ENCODE measurements at places on chromosomes 4 and X.

DNA sequence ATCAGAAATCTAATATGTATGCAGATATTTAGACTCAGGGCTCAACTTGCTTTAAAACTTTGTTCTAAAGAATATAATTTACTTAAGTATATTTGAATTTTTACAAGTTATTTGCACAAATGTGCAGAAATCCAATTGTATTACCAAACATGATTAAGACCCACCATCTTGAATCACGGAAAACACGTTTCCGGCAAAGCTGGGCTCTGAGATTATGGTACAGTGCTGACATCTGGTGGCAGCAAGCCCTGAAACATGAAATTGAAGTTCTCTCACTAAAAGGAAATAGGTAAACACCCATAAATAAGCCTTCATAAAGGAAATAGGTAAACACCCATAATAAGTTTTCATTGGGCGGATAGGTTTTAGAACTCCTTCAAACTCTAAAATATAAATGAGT lies 98.3 kb upstream of the MAOA start:
- no peak overlapping the region for H3K4me3 ChIP-seq
- H3K36me3 ChIP-seq: no peaks in the 10 kb centered on the region
- H3K27me3 ChIP-seq: no peaks in the 10 kb centered on the region
- no peaks in the 10 kb centered on the region for H3K4me1 ChIP-seq
- DNase-seq: peak; percentile 44
- H3K27ac ChIP-seq: no peak overlapping the region

DNA sequence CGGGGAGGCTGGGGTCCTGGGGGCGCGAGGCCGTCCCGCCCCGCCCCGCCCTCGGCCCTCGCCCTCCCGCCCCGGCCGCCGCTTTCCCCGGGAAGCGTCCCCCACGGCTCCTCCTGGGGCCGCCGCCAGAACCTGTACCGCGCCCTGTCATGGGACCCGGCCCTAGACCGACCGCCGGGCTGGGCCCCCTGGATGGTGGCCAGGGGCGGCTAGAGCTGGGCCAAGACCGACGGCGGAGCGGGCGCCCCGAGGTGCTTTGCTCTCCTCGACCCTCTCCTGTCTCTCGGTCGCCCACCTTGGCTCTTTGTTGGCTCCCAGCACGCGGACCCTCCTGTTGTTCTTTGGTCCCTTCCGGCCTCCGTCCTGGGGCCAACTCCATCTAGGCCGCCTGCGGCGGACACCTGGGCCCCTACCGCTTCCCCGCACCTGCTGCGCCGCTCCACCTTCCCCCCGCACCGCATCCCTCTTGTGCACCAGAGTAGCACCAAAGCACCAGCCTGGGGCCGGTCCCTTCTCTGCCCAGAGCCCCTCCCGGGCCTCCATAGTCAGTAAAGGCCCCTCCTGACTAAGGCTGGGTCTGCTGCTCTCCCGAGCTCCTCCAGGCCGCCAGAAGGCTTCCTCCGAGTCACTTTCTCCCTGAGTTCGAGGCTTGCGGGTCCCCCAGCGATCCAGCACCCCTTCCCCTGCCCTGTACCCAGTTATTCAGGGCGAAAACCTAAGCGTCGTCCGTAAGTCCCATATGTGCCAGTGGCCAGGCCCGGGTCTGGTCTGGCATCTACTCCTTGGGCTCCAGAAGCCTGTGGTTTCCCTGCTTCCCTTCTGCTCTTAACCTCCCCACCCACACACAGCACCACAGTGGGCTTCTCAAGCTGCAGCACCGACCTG lies 587 bp downstream of the TACC3 start:
- no peak for DNase-seq
- peaks cover 26% of the 10 kb centered on the region for H3K36me3 ChIP-seq
- H3K4me3 ChIP-seq: peak overlapping the region; percentile 40
- H3K27ac ChIP-seq: peak overlapping the region; percentile 88
- peaks cover 80% of the 10 kb centered on the region for H3K4me1 ChIP-seq
- no peaks in the 10 kb centered on the region for H3K27me3 ChIP-seq

GRCh38 chr4:136985683-136986082 lies 546.6 kb downstream of the PCDH18 start:
- no peaks in the 10 kb centered on the region for H3K27me3 ChIP-seq
- no peaks in the 10 kb centered on the region for H3K36me3 ChIP-seq
- DNase-seq: no peak
- no peaks in the 10 kb centered on the region for H3K4me1 ChIP-seq

DNA sequence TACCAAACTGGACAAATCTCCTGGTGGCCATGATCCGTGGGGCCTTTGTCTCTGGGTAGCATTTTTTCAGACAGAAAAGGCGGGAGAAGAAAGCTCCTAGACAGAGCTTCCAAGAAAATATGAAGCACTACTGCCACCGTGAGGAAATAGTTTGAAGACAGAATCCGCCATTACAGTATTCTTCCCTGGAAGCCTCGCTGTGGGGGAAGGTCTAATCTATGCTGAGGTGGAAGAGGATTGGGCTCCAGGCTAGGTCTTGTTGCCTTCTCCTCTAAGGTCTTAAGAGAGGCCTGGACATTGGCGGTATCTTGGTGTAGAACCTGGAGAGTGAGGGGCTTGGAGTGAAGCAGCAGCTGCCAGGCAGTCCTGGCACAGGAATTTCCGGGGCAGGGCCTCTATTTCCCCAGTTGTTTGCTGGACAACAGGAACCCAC lies 218.9 kb downstream of the OR13H1 start:
- H3K27me3 ChIP-seq: no peaks in the 10 kb centered on the region
- H3K4me3 ChIP-seq: no peak overlapping the region
- no peak overlapping the region for H3K27ac ChIP-seq
- no peaks in the 10 kb centered on the region for H3K4me1 ChIP-seq

- H3K4me1 ChIP-seq: no peaks in the 10 kb centered on the region
- DNase-seq: no peak
- peaks cover 9% of the 10 kb centered on the region for H3K27me3 ChIP-seq
- no peak overlapping the region for H3K4me3 ChIP-seq
Measured at GRCh38 chr4:121321466-121321865, 59.4 kb downstream of the QRFPR start.

DNA sequence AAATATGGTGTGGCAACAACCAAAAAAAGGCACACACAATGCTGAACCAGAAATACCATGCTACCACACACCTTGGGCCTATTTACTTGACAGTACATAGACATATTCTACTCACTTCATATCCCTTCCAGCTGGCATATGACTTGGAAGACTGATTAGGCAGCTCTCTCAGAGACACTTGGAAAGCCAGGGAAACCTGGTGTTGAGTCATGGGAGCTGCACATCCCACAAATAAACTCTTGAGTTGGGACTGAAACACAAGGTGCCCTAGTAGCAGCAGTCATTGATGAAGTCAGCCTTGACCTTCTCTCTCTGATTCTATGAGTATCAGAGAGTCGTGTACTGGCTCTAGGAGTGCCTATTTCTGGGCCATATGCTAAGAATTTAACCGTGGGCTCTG lies 776.6 kb upstream of the LCORL start:
- H3K4me1 ChIP-seq: no peaks in the 10 kb centered on the region
- H3K27me3 ChIP-seq: no peaks in the 10 kb centered on the region
- H3K36me3 ChIP-seq: no peaks in the 10 kb centered on the region

DNA sequence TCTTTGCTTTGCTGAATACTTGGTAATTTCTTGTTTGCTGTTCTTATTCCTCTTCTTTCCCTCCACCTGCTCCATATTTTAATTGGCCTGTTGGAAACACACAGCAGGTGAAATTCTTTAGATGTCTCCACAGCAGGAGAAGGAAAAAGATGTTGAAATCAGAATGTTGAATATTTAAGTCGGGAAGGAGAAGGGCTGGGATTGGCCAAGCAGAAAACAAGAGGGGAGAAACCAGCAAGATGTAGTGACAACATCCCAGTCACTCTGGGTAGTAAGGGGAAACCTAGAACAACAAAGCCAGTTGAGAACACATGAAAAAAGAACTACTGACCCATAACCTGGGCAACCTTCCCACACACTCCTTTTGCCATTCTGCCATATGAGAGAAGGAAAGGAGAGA lies 37.3 kb upstream of the STAG2 start:
- DNase-seq: no peak
- no peaks in the 10 kb centered on the region for H3K36me3 ChIP-seq
- H3K27me3 ChIP-seq: no peaks in the 10 kb centered on the region
- H3K4me1 ChIP-seq: no peaks in the 10 kb centered on the region
- no peak overlapping the region for H3K27ac ChIP-seq
- no peak overlapping the region for H3K4me3 ChIP-seq

- no peaks in the 10 kb centered on the region for H3K36me3 ChIP-seq
- H3K4me3 ChIP-seq: no peak overlapping the region
- no peak overlapping the region for H3K27ac ChIP-seq
- no peaks in the 10 kb centered on the region for H3K4me1 ChIP-seq
- no peak for DNase-seq
Measured at GRCh38 chrX:131650637-131651410, 107.0 kb downstream of the OR13H1 start.

GRCh38 chr4:56742080-56742871 lies 61.2 kb upstream of the HOPX start:
- no peak overlapping the region for H3K27ac ChIP-seq
- no peak overlapping the region for H3K4me3 ChIP-seq
- no peak for DNase-seq
- no peaks in the 10 kb centered on the region for H3K36me3 ChIP-seq

DNA sequence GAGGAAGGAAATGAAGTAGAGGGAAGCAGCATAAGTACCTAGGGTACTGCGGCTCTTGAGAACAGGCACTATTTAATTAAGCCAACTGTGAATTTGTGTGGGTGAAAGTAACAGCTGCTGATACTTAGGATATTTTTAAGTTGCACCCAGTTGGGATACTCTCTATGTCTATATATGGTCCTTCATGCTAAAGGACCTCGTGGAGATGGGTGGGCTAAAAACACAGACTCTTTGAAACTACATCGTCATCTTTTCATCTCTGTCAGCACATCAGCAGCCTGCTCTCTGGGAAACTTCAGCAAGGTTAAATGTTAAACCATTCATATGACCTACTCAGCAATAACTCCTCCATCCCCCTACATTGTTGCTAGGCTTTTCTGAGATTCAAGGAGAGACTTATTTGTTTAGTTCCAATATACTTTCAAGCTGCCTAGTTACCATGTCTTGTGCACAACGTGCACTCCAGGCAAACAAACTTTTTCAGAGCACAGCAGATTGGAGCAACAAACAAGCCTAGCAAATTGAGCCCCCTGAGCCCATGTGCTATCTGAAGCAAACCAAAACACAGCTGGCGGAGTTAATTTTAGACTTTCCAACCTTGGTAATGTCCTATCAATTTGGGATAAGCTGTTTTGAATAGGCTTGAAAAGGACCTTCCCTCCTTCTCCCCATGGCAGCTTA lies 6.2 kb upstream of the MOB1B start:
- no peak overlapping the region for H3K27ac ChIP-seq
- no peak for DNase-seq
- H3K4me1 ChIP-seq: no peaks in the 10 kb centered on the region

GRCh38 chr4:44988011-44988410 lies 261.7 kb upstream of the GNPDA2 start:
- no peaks in the 10 kb centered on the region for H3K36me3 ChIP-seq
- DNase-seq: no peak
- no peaks in the 10 kb centered on the region for H3K4me1 ChIP-seq
- no peak overlapping the region for H3K4me3 ChIP-seq
- H3K27ac ChIP-seq: no peak overlapping the region

DNA sequence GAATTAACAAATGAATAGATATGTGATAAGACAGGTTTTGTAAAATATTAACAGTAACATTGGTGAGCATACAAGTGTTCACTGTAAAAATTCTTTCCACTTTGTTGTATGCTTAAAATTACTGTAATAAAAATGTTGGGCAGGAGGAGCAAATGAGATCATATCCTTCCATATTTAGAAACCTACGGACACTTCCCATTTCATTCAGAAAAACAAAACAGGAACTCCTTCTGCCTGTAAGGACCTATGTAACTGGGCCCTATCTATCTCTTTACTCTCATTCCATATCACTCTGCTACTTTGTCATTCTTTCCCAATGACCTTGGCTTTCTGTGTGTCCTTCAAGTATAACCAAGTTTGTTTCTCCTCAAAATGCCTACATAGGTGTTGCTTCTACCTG lies 53.7 kb upstream of the SLC39A8 start:
- DNase-seq: no peak
- H3K27me3 ChIP-seq: no peaks in the 10 kb centered on the region
- H3K4me3 ChIP-seq: no peak overlapping the region
- no peaks in the 10 kb centered on the region for H3K36me3 ChIP-seq
- no peaks in the 10 kb centered on the region for H3K4me1 ChIP-seq

GRCh38 chr4:31237233-31237632 lies 517.1 kb downstream of the PCDH7 start:
- no peaks in the 10 kb centered on the region for H3K36me3 ChIP-seq
- H3K27ac ChIP-seq: no peak overlapping the region
- H3K27me3 ChIP-seq: no peaks in the 10 kb centered on the region
- no peak for DNase-seq

GRCh38 chr4:7531640-7531994 lies 96.9 kb upstream of the PSAPL1 start:
- DNase-seq: no peak
- no peak overlapping the region for H3K27ac ChIP-seq
- no peaks in the 10 kb centered on the region for H3K36me3 ChIP-seq

- H3K4me3 ChIP-seq: no peak overlapping the region
- H3K27ac ChIP-seq: no peak overlapping the region
- peaks cover 29% of the 10 kb centered on the region for H3K27me3 ChIP-seq
- no peak for DNase-seq
Measured at GRCh38 chrX:13574600-13574999, 5.2 kb downstream of the EGFL6 start.

- H3K27ac ChIP-seq: no peak overlapping the region
- no peak overlapping the region for H3K4me3 ChIP-seq
- DNase-seq: no peak
- no peaks in the 10 kb centered on the region for H3K4me1 ChIP-seq
- H3K36me3 ChIP-seq: no peaks in the 10 kb centered on the region
Measured at GRCh38 chrX:132331532-132331931, 112.3 kb upstream of the RAP2C start.

DNA sequence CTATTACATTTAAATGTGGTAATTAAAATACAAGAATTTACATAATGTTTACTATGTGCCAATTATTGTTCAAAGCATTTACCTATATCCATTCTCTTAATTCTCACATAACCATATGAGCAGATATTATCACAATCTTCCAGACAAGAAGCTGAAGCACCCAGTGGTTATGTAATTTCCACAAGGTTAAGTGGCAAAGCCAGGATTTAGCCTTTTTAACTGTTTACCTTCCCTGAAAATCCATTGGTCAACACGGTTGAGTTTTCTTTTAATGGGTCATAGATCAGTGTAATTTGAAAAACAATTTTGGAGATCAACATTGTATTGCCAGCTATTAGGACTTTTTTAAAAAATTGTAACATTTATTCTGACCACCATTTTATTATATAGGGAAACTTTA lies 11.4 kb downstream of the HSPA4L start:
- H3K4me3 ChIP-seq: no peak overlapping the region
- no peaks in the 10 kb centered on the region for H3K36me3 ChIP-seq
- no peaks in the 10 kb centered on the region for H3K27me3 ChIP-seq

DNA sequence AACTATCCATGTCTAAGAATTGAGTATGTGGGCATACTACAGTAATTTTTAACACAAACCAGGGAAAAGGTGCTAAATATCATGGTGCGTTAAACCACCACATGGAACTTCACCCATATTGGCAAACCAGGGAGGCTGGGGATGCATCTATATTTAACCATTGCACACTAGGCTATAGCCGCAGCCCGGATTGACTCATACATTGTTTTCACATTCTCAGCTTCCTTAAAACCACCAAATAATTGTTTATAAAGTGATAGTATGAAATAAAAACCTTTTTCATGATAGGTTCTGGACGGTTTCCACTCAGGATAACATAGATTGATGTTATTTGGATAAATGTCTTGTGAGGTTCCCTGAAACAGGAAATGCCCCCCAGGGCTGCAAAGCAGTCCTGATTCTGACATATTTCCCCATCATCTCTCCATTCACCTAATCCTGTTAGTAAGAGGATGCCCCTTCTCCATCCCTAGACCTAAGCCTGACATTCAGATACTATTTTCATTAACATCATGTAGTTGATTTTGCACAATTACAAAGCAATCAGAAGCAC lies 7.9 kb downstream of the COL25A1 start:
- no peak for DNase-seq
- no peaks in the 10 kb centered on the region for H3K36me3 ChIP-seq
- H3K4me1 ChIP-seq: no peaks in the 10 kb centered on the region
- H3K4me3 ChIP-seq: no peak overlapping the region
